Effector memory CD4-positive, alpha-beta T cell (primary cell): ENCODE measurements at places on chromosomes 12 and 14.

GRCh38 chr14:94026173-94026888, at the start of gene OTUB2:
TSS of gene OTUB2 (plus strand) at chr14:94026340. CDS start at chr14:94026538, 198 bp downstream.
- no peak within 1 kb of the TSS for H3K27ac ChIP-seq
- H3K4me3 ChIP-seq: peak within 1 kb of the TSS; percentile 61
- no peaks in the 10 kb centered on the region for H3K27me3 ChIP-seq
- no peaks in the 10 kb centered on the region for H3K36me3 ChIP-seq
- H3K4me1 ChIP-seq: peaks cover 17% of the 10 kb centered on the region

DNA sequence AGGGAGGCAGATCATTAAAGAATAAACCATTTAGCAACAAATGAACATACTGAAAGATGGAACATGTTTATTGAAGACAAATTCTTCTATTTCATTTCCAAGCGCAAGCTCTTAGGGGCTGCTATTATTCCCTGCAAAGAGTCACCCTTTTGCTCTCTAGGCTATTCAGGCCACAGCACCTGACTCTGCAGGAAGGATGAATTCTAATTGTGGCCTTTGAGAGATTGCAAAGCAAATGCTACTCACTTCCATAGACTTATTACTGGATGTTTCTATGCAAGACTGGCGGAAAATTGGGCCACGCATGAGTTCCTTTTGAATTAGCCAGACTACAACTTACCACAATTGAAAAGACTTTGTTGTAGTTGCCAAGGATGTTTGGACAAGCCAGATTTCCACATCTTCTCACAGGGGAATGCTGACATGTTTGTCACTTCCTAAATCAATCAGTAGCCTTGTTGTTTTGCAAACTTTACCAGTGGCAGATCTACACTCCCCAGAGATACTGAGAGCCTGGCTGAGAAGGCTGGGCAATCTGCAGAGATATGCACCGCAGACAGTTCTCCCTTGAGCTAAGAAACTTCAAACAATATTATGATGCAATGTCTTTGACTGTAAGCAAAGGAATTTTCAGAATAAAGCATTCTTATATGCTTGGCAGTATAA, 334.3 kb upstream of the SYT1 start:
- H3K4me1 ChIP-seq: no peaks in the 10 kb centered on the region
- H3K36me3 ChIP-seq: no peaks in the 10 kb centered on the region
- no peak overlapping the region for H3K27ac ChIP-seq
- DNase-seq: no peak
- no peak overlapping the region for H3K4me3 ChIP-seq
- no peaks in the 10 kb centered on the region for H3K27me3 ChIP-seq

- H3K36me3 ChIP-seq: no peaks in the 10 kb centered on the region
- DNase-seq: no peak
- no peak overlapping the region for H3K4me3 ChIP-seq
- peaks cover 25% of the 10 kb centered on the region for H3K27me3 ChIP-seq
- peaks cover 6% of the 10 kb centered on the region for H3K4me1 ChIP-seq
- no peak overlapping the region for H3K27ac ChIP-seq
Observed at GRCh38 chr14:38205949-38206665, 1.6 kb upstream of the SSTR1 start.

DNA sequence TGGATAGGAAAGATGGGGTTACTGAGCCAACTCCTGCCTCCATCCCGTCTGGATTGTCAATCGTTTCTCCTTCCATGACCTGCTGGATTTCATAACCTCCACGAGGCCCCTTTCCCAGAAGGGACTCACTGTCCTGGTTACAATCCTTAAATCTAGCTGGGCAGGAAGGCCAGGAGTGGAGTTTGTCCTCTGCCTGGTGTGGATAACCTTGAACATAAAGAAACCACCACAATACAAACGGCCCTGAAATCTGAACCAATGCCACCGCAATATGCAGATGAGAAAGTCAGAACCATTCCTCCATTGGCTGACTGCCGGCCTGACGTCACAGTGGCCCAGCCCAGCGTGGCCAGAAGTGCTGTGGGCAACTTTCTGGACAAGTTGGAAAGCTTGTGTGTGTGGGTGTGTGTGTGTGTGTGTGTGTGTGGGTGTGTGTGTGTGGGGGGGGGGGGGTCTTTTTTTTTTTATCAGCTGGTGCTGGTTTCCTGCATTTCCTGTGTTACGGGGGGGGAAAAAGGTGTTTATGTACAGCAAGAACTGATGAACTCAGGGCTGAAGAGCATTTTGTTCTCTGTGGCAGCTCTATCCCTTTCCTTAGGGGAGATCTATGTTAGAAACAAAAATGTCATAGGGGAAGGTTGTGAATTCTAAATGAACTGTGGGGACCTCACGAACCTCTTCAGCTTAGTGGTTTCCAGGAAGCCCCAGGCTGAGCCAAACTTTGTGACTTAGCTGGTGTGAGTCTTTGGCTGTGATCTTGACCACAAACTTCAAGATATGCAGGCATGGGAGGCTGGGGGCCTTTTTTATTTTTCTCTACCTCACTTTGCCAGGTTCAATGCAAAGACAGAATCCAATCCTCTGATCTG, 81.6 kb upstream of the MED13L start:
- H3K4me3 ChIP-seq: peak overlapping the region; percentile 33
- peak; percentile 61 for DNase-seq
- H3K27ac ChIP-seq: no peak overlapping the region
- H3K4me1 ChIP-seq: peaks cover 7% of the 10 kb centered on the region

GRCh38 chr14:102779574-102780315, 2.5 kb downstream of the TRAF3 start:
- DNase-seq: no peak
- no peak overlapping the region for H3K27ac ChIP-seq
- peaks cover 24% of the 10 kb centered on the region for H3K4me1 ChIP-seq
- no peaks in the 10 kb centered on the region for H3K36me3 ChIP-seq
- H3K4me3 ChIP-seq: no peak overlapping the region

DNA sequence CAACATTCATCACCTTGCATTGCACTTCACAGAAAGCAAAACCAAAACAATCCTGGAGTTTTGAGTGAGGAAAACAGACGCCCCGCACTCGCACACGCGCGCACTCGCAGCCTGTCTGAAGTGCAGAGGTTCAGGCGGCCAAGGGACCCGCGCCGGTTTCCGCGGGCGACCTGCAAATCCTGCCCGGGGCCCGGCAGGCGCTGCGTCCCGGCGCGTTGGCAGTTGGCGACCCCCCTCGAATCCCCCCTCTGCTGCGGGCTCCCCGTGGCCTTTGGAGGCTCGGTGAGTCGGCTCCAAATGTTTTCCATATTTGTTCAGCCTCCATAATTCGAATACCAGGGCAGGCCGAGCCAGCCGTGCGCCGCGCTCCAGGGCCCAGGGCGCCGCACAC, at the start of gene SSPN:
TSS of gene SSPN (plus strand) at position 324 of the 391 bp plus-strand sequence. CDS start 100 bp downstream, outside the sequence.
- peaks cover 6% of the 10 kb centered on the region for H3K4me1 ChIP-seq
- no peak within 1 kb of the TSS for H3K27ac ChIP-seq
- DNase-seq: no peak
- H3K36me3 ChIP-seq: no peaks in the 10 kb centered on the region

DNA sequence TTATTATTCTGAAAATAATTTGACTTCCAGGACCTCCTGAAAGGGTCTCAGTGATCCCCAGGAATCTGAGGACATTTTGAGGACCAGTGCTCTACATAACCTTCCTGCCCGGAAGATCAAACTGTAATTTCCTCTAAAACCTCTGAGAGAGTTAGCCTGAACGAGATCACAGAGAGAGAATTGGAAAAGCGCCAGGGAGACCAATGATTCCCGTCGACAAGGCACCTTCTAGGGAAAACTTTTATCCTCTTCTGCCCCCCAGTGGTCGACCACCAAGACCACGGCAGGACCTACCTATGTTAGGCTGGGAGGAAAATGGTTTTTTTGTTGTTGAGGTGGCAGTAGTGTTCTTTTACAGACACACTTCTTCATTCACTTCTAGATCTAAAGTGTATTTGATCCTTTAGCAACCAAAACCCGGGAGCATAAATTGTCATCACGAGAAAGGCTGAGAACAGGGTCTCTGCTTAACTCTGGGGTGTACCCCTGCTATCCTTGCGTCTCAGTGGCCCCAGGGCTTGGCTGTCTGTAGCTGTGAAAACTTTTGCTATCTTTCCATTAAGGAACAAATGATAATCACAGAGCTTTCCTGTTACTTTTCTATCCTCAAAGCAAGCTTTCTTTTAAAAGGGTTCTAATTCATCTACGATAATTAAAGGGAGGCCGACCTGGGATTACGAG, 62.9 kb upstream of the NID2 start:
- no peak overlapping the region for H3K4me3 ChIP-seq
- no peaks in the 10 kb centered on the region for H3K4me1 ChIP-seq
- no peaks in the 10 kb centered on the region for H3K36me3 ChIP-seq
- DNase-seq: no peak
- no peak overlapping the region for H3K27ac ChIP-seq
- no peaks in the 10 kb centered on the region for H3K27me3 ChIP-seq
